ENCODE measurements at places on chromosomes 16 and 17. TPM values are rescaled to one million over a fixed set of nuclear protein-coding genes. Genes with fewer than 3 reads are reported as not detected.

ZSCAN10 gene
- not detected for polyA plus RNA-seq

SPATA22 gene
- 0.53 TPM for polyA plus RNA-seq

ZNF423 gene
- polyA plus RNA-seq, result not detected

LPCAT2 gene
- 7.8 TPM for polyA plus RNA-seq

KRT14 gene
- polyA plus RNA-seq, result not detected

TMEM235 gene
- polyA plus RNA-seq, result not detected

NOG gene
- not detected for polyA plus RNA-seq

GRIN2C gene
- polyA plus RNA-seq, result 0.20 TPM

DHRS7C gene
- polyA plus RNA-seq, result not detected

CLEC18B gene
- polyA plus RNA-seq, result 7.6 TPM

SLC6A2 gene
- polyA plus RNA-seq, result not detected
